ENCODE measurements at places on chromosomes 7 and 10.

DNA sequence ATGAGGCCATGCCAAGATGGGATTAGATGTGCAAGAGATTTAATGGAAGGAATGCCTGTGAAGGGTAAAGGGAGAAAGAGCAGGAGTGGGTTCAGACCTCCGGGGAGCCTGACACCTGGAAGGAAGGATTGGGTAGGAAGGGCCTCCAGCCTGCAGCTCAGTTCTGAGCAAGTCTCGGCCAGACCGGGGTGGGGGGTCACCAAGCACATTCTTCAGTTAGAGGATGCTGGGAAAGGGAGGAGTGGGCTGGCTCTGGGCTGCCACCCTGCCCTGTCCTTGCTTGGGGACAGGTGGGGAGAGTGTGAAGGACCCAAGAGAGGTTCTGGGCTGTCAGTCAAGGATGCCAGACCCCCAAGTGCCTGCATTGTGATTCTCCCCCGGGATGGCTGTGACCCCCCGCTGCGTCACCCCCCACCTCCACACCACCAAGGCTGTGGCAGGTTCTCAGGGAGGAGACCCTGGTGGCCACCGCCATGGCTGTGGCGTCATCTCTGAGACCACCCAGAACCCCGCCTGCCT is 16.5 kb upstream of the PRKAG2 start:
- DNase-seq = no peak

GRCh38 chr10:116756277-116756676 is 13.9 kb upstream of the HSPA12A start:
- no peak for DNase-seq

- DNase-seq = no peak
Observed at GRCh38 chr10:58839771-58840170, 327.1 kb downstream of the BICC1 start.

DNA sequence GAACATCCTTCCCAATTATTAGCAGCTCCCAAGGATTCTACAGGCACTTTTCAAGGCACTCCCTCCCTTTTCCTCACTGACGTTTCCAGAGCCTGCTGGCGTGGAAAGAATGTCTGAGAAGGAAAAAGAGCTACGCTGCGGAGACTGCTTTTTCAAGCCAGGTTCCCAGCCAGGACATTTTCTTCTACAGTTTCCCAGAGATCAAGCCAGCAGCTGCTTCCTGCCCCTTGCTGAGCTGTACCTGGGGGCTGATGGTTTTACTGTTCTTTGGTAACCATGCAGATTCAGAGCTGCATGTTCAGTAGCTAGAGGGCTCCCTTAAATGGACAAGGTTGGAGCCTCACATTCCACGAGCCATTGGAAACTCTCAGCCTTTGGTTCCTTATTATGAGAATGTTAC is 133.4 kb downstream of the EVX1 start:
- no peak for DNase-seq

- DNase-seq = no peak
Observed at GRCh38 chr7:89687211-89687610, 467.1 kb upstream of the STEAP1 start.

DNA sequence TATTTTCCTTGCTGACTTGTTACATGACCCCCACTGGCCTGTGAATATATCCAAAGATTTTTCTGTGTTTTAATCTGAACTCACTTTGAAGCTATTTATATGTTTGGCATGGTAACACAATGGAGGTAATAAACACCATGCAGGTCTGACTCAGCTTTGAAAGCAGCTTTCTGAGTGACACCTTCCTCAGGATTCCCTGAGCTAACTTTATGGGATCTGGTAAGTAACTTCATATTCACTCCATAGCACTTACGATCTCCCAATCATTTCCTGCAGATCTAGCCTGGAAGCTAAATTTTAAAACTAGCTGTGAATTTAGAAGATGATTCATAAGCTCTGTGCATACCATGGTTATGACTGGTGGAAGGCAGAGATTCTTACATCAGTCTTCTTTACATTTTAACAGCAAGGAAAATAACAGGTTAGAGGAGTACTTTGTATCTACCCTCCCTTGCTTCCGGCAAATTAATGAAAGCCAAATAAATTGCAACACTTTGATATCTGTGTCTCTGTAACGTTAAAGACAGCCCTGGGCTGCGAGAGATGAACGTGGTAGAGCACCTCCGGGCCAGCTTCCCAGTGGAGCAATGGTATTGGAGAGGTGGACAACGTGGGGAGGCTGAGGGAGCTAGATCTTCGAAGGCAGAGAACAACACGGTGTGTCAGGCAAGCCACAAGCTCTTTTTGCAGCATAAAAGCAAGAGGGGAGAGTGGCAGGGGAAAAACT is 170.2 kb upstream of the KLF14 start:
- DNase-seq = no peak

DNA sequence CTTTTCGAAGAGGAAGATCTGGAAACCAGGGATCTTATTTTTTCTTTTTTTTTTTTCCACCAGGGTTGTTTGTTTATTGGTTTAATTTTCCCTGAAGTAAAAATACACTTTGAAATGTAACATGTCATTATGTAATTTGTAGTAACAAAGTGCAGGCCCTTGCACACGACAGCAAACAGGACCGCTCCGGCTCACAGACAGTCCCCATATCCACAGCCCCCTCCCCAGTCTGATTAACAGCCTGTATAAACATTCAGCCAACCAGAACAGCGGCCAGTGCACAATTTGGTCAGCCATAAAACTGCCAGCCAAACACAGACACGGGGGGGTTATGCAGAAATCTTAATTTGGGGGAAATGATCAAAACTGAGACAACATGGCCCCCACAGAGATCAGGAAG is 431.6 kb upstream of the NPVF start:
- no peak for DNase-seq

DNA sequence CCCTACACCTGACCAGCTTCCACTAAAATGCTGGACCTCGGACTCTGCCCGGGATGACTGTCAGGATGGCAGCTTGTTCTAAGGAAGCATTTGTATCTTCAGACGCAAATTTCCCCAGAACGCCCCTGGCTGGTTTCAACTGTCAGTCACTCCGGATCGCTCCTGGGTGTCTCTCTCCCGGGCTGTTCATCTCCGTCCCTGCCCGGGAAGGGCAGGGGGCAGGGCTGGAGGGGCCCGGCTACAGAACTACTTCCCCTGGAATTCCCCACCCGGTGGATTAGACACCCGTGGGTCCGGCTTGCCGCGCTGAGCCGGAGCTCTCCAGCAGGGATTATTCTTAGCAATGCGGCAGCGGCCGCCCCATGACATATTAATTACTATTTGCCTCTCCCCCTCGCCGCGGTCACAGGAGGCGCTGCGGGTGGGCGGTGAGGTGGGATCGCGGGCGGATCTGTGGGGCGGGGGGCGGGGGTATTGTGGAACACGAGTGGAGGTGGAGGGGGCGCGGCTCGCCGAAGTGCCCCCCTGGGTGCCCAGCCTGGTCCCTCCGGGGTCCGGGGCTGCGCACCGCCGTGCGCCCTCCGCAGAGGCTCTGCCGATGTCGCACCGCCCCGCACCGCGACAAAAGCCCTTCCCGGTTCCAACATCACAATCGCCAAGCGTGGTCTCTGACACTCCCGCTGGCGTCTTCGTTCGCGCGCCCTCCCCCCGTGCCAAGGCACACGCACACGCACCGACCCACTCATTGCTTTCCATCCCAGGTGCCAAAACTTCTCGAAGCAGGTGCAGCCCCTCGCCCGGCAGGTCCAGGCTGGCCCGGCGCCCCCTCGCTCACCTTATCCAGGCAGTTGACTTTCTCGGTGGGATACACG is 276.1 kb upstream of the NEBL start:
- no peak for DNase-seq

GRCh38 chr7:45687721-45688120 is 113.6 kb downstream of the ADCY1 start:
- no peak for DNase-seq

DNA sequence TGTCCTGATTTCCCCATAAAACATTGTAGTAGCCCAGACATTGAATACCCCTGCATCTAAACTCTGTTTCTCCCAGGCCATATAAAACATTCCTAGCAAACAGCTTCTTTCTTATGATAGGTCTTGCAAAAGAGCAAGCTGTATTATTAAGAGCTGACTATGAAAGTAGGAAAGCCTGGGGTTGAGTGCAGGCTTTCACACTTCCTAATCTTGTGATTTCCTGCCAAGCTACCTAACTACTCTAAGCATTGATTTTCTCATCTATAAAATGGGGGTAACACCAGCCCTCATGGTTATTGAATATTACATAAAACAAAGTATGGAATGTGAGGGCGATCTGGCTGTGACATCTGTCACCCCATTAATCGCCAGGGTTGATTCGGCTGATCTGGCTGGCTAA is 81.8 kb downstream of the ZNF277 start:
- no peak for DNase-seq

- DNase-seq = no peak
Observed at GRCh38 chr10:86872757-86873156, 84.7 kb downstream of the MMRN2 start.

- no peak for DNase-seq
Observed at GRCh38 chr10:69861251-69862240, 59.8 kb downstream of the COL13A1 start.

DNA sequence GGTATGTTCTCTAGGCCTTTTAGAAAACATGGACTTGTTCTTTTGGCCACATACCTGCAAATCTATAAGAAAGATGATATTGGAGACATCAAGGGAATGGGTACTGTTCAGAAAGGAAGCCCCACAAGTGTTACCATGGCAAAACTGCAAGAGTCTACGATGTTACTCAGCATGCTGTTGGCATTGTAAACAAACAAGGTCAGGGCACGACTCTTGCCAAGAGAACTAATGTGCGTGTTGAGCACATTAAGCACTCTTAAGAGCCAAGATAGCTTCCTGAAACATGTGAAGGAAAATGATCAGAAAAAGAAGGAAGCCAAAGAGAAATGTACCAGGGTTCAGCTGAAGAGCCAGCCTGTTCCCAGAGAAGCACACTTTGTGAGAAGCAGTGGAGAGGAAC is 37.1 kb downstream of the SDK1 start:
- no peak for DNase-seq

DNA sequence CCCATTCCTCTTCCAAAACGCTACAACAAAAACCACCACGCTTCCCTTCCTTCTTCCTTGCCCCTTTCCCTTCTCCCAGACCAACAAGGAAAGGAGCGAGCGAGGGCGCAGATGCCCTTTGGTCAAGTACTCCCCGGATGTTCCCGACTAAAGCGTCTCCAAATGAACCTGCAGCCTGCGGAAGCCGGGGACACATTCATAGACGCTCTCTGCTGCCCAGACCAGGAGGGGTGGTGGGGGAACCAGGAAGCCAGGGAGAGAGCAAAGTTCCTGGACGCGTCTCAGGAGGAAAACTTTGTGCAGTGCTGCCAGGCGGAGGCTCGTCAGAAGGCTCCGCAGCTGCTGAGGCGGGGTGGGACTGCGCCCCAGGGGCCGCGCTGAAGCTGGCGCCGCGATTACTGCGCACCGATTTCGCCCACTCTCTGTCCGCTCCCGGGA is 754 bp downstream of the SEMA3D start:
- DNase-seq = no peak

- DNase-seq = no peak
Observed at GRCh38 chr10:83089335-83089734, 1050.0 kb upstream of the GHITM start.

DNA sequence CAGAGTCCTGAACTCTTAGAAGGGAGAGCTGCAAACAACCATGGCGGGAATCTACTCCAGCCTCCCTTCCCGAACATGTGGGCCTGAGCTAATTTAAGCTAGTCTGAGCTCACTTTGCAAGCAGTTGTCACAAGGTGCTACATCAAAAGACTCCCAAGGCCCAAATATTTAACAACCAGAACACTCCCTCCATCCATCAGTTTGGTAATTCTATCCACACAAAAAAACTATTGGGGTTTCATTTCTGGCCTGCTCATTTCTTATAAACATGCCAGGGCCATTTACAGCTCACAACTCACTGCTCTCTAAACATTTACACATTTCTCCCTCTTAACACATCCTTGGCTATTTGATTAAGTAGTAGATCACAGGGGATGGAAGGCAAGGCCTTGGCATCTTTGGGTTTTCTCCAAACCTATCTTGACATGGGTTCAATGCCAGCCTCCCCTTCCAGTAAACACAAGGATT is 263.4 kb downstream of the KCNMA1 start:
- DNase-seq = no peak

- no peak for DNase-seq
Observed at GRCh38 chr10:77461636-77462296, 175.8 kb downstream of the KCNMA1 start.

DNA sequence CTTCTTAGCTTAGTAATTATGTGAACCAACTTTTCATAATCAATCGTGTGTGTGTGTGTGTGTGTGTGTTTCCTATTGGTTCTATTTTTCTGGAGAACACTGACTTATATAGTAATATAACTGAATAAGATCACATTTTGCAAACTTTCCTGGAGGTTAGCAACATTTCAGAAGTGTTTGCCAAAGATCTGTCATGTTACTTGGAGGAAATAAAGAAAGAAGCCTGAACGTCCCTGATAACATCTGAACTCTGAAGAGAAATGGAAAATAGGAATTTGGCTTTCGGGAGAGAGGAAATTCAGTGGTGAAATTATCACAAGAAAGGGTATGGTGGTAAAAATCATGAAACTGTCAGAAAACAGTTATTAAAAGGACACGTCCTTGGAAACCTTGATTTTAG is 984.4 kb upstream of the AUTS2 start:
- DNase-seq = no peak

- peak; percentile 72 for DNase-seq
Observed at GRCh38 chr10:3783316-3783681, 1.7 kb downstream of the KLF6 start.

DNA sequence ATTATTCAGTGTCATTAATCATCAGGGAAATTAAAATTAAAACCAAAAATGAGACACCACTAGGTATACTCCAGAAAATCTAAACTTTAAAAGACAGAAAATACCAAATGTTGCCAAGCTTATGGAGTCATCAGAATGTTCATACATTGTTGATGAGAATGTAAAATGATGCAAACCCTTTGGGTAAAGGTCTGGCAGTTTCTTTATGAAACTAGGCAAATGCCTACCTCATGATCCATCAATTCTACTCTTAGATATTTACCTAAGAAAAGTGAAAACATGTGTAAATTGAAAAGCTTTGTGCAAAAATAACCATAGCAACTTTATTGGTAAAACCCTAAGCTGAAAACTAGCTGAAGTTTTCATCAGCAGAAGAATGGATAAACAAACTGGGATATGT is 329.5 kb upstream of the MEOX2 start:
- DNase-seq = no peak

DNA sequence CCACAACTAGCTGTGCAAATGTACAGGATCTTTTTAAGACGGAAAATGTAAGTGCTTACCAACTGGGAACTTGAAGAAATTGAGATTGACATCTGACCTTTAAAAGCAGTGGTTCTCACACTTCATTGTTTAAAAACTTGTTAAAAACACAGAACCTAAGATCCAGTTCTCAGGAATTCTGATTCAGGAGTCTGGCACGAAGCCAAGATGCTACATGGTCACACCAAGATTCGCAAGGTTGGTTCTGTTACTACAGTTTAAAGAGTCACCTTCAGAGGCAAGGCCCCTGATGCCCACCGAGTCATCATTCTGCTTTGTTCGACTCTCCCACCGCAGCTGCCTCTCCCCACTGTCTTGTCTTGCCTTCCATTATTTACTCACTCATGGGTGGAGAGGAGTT is 113.3 kb downstream of the GLI3 start:
- DNase-seq = no peak

DNA sequence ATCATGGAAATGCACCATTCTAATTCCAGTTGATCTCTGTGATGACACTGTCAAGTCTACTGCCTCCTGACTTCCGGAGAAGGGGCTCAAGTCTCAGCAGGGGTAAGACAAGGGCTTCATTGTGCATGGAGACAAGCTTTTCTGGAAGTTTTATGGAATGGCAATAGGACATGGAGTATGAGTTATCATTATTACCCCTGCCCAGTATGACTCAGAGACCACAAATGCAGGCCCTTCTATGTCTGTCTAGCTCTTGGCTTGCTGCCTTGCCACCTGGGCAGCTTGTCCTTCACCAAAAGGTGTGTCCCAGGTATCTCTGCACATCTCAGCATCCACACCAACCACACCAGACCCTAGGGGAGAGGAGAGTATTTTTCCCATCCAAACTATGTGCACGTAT is 34.9 kb upstream of the KIAA1217 start:
- no peak for DNase-seq
